ENCODE measurements at places on chromosomes 3 and 15.

DNA sequence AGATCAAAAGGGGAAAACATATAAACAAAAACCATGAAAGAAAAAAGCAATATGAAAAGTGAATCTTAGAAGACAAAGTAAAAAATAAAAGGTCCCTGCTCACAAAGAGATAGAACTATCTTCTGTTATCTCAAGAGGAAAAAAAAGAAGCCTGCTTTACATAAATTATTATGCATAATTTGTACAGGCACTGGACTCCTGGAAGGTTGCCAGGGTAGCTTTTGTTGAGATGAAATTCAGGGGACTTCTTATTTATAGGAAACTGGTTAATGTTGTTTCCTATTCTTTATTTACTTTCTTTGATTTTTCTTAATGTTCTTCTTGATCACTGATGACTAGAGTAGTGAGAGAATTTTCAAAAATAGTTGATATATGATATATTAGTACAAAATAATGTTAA, 66.9 kb downstream of the PPM1L start:
- no peak for DNase-seq

DNA sequence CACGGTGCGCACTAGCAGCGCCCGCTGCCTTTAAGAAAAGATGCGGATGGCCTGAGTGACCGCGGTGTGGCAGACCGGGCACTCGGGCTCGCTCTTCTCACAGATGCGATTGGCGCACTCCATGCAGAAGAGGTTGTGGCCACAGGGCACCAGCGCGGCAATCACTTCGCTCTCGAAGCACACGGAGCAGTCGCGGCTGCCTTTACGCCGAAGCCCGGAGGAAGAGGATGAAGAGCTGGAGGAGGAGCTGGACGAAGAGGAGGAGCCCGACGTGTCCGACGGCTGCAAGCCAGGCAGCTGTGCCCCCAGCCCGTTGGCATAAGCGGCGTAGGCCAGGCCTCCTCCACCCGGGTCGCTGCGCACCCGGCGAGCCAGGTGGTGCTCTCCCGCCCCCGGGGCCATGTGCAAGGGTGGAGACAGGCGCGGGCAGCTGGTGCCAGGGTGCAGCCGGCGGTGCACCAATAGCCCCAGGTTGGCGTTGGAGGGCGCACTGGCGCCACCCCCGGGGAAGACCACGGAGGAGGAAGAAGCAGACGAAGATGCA, 2.6 kb downstream of the MEX3B start:
- DNase-seq, result no peak

- DNase-seq, result no peak
These were observed 3.0 kb downstream of the TRIM59 start for GRCh38 chr3:160446522-160447056.

DNA sequence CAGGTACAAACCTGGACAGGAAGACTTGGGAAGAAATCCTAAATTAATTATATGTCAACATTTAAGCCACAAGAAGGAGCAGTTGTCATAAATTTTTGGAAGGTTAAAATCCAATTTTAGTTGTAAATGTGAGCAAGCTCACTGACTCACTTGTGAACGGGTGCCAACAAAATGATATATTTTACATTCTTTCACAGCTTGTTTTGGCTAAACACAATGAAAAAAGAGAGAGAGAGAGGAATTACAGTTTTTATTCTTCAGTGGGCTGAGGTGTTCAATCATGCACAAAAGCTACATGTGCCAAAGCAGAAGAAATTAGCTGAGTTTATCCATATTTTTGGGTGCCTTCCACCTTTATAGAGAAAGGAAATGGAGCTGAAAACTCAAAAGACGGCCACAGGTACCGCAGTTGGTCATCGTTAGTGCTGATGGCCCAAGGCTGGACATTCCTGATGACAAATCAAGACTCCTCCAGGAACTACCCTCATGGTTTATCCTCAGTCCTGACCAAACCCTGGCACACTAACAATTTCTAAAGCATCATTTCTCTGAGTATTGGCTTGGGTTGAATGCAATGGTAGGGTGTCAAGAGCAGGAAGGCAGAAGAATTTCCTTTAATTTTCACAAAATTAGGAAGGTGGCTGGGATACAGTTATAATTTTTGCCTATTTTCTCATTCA, 37.6 kb upstream of the WNT5A start:
- no peak for DNase-seq

- no peak for DNase-seq
These were observed 399.0 kb upstream of the ARRDC4 start for GRCh38 chr15:97561529-97561928.
